ENCODE measurements at places on chromosomes 1 and 21. TPM values are rescaled to one million over a fixed set of nuclear protein-coding genes. Genes with fewer than 3 reads are reported as not detected.

C2CD4D gene
- total RNA-seq, result not detected

DNA sequence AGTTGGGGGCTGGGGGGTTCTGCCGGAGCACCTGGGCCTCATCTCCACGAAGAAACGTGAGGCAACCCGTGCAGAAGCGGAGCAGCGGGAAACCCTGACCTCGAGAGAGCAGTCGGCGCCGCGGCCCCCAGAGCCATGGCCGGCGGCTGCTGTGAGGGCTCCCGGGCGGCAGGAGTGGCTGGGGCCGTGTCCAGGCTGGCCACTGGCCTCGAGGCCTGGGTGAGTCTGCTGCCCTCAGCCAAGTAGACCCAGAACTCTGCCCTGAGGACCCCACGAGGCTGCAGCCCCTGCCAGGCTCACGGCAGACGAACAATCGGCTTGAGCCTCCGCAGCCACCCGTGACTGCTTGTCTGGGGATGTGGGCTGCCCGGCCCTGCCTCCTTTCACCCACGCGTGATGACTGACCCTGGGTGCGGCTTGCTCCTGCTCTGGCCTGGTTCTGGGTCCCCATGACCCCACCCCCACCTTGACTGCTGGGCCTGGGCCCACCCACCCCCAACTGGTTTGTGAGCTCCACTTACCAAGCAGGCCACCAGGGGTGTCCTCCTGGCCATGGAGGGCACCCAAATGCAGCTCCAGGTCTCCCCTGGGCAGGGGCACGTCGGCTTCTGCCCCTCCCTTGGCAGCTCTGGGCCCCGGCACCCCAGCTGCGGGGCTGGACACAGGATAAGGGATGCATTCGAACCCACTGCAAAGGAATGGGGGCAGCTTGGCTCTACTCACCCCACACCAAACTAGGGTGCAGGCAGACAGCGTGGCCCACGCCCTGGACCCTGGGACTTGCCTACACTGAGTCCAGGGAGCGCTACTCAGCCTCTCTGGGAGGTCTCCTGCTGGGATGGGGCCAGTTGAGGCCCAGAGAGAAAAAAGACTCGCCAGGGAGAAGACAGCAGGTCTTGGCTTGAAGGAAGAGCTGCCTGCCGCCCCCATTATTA lies 34.2 kb downstream of the MORN1 start:
- no peak overlapping the region for H3K27ac ChIP-seq
- H3K4me3 ChIP-seq, result no peak overlapping the region
- no peaks in the 10 kb centered on the region for H3K27me3 ChIP-seq
- DNase-seq, result no peak
- no peaks in the 10 kb centered on the region for H3K4me1 ChIP-seq

DNA sequence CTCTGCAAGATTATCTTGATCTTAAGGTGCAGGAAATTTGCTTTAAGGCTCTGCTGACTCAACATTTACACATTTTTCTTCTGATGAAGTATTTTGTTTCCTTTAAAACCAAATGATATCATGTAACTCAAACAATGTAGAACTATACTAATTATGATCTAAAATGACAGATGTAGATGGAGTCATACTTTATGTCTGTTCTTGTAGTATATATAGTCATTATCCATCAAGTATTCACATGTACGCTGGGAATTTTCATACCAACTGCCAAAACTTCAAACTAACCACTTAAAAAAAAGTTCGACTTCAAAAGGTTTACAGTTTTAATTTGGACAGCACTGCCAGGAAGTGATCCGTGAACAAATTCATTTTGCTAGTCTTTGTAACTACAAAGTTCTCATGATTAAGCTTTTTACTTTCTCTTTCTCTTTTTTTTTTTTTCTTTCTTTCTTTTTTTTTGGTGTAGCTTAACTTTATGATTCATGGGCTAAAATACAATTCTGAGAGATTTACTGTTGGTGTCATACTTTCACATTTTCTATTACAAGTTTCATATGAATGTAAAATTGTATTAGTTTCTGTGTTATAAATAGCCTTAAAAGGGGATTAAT lies 509.0 kb upstream of the CXADR start:
- H3K36me3 ChIP-seq, result no peaks in the 10 kb centered on the region
- H3K4me3 ChIP-seq, result no peak overlapping the region
- H3K27me3 ChIP-seq, result no peaks in the 10 kb centered on the region

DNA sequence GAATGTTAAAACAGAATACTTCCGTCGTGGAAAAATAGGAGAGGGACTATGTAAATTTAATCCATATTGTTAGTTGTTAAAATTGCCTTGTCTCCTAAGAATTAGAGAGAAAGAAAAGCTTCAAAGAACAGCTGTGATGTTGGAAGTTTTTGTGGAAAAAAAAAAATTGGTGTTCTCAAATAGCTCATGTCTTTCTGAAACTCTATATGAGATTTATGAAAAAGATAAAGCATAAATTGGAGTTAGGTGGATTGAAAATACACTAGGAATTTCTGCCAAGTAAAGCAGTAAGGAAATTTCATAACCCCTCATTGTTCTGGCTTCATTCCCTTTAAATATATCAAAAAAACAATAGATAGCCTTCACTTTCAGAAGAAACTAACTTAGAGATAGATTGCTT lies 274.0 kb upstream of the ADAMTS5 start:
- no peaks in the 10 kb centered on the region for H3K36me3 ChIP-seq
- DNase-seq, result no peak

GRCh38 chr1:48450505-48450904 lies 21.5 kb downstream of the SPATA6 start:
- no peak overlapping the region for H3K4me3 ChIP-seq
- no peak overlapping the region for H3K27ac ChIP-seq
- DNase-seq, result no peak
- H3K4me1 ChIP-seq, result no peaks in the 10 kb centered on the region

DNA sequence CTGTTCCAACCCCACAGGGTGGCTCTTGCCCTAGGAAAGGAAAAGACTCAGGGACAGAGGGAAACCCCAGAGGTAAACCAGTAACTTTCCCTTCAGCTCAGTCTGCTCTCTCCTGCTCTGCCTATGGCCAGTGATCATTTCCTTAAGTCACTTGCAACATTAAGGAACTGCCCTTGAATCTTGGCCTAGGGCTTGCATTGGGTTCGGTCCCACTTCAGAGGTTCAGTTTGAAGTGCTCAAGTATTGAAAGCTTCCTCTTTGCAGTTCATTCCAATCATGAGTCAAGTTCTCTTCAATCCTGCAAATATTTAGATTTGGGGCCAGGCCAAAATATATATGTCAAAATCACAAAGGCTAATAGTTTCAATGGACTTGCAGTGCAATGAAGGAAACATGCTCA lies 97.7 kb upstream of the IRF2BP2 start:
- no peaks in the 10 kb centered on the region for H3K36me3 ChIP-seq
- no peak overlapping the region for H3K27ac ChIP-seq

- H3K4me3 ChIP-seq, result no peak overlapping the region
- H3K27me3 ChIP-seq, result no peaks in the 10 kb centered on the region
- no peaks in the 10 kb centered on the region for H3K4me1 ChIP-seq
- no peak for DNase-seq
- H3K36me3 ChIP-seq, result no peaks in the 10 kb centered on the region
Observed at GRCh38 chr1:233367057-233367803, 39.7 kb downstream of the MAP3K21 start.

- H3K27me3 ChIP-seq, result no peaks in the 10 kb centered on the region
- no peak for DNase-seq
- no peaks in the 10 kb centered on the region for H3K4me1 ChIP-seq
Observed at GRCh38 chr1:6075748-6076147, 30.1 kb downstream of the KCNAB2 start.

DNA sequence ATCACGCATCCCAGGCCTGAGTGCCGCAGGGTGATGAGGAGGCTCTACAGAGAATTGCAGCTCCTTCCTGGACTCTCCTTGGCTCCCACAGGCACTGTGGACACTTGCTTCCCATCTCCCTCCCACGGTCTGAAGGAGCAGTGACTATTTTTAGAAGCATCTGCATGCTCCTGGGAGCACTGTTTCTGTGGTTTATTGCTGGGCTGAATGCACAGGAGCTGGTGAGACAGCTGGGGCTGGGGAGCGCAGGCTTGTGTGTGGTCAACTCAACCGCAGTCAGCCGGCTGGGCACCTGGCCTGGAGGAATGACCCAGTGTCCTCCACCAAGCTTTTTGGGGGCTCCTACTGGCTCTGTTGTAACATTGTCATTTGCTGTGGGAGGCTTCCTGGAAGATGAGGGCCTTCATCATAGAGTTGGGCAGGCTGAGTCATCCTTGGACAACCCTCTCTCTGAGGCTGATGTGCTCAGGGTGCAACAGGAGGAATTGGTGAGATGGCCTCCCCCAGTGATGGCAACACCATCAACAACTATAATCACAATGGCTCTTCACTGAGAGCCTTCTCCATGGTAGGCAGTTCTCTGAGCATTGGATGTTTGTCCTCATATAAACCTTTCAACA lies 1.7 kb downstream of the NFASC start:
- no peak for DNase-seq
- no peak overlapping the region for H3K4me3 ChIP-seq

- no peaks in the 10 kb centered on the region for H3K27me3 ChIP-seq
- no peaks in the 10 kb centered on the region for H3K36me3 ChIP-seq
- DNase-seq, result peak; percentile 77
- peaks cover 8% of the 10 kb centered on the region for H3K4me1 ChIP-seq
Observed at GRCh38 chr1:156295391-156295947, at the start of gene GLMP. Gene GLMP, minus strand, starts transcription at chr1:156295679. Its CDS starts 34 bp downstream, at chr1:156295645.

GRCh38 chr1:29444081-29444715 lies 207.9 kb downstream of the PTPRU start:
- no peak for DNase-seq
- H3K4me1 ChIP-seq, result no peaks in the 10 kb centered on the region
- no peak overlapping the region for H3K27ac ChIP-seq
- H3K36me3 ChIP-seq, result no peaks in the 10 kb centered on the region

OR6Y1 gene
- not detected for total RNA-seq

- no peaks in the 10 kb centered on the region for H3K36me3 ChIP-seq
- peaks cover 23% of the 10 kb centered on the region for H3K4me1 ChIP-seq
Observed at GRCh38 chr1:221724931-221725605, 16.8 kb downstream of the DUSP10 start.

- no peaks in the 10 kb centered on the region for H3K27me3 ChIP-seq
- peaks cover 7% of the 10 kb centered on the region for H3K4me1 ChIP-seq
- DNase-seq, result no peak
- no peak overlapping the region for H3K27ac ChIP-seq
Observed at GRCh38 chr1:12121212-12122003, 45.4 kb upstream of the TNFRSF1B start.

- H3K4me3 ChIP-seq, result no peak overlapping the region
- no peaks in the 10 kb centered on the region for H3K4me1 ChIP-seq
- no peaks in the 10 kb centered on the region for H3K27me3 ChIP-seq
- no peak overlapping the region for H3K27ac ChIP-seq
Observed at GRCh38 chr1:16109571-16109970, 36.1 kb upstream of the FAM131C start.

SPRR5 gene
- total RNA-seq, result not detected

DNA sequence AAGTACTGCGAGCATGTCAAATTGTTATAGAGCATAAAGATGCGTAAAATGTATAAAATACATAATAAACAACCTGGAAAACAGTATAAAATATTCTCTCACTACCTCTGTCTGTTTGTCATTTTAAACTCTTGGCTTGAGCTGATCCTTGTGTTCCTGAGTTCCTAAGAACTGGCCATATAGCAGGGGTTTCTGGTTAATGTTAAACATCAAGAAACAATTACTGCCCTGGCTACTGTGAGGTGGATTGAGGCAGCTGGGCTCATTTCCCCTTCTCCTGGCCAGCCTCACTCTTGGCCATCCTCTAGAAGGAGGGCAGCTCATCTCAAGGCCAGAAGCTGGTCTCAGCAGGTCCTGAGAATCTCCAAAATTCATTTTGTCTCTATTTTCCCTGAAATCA lies 297.3 kb upstream of the USP24 start:
- DNase-seq, result no peak
- H3K27ac ChIP-seq, result peak overlapping the region; percentile 16
- H3K36me3 ChIP-seq, result no peaks in the 10 kb centered on the region
- no peaks in the 10 kb centered on the region for H3K27me3 ChIP-seq
- no peak overlapping the region for H3K4me3 ChIP-seq

CR2 gene
- total RNA-seq, result not detected

DNA sequence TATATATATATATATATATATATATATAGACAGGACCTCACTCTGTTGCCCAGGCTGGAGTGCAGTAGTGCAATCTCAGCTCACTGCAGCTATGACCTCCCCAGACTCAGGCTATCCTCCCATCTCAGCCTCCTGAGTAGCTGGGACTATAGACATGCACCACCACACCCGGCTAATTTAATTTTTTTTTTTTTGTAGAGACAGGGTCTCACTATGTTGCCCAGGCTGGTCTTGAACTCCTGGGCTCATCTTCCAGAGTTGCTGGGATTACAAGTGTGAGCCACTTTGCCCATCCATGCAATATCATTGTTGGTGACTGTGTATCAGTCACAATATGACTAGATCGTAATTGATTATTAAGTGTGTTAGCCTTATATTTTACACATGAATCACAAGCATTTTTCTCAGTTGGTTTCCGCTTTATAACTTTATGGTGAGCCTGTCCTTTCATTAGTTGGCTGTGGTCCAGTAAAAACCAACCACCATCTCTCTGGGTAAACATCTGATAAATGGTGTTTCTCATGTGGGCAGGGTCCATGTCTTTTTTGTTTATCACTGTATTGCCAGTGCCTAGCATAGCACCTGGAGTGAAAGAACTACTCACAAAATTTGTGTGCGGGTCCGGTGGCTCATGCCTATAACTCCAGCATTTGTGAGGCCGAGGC lies 63.6 kb downstream of the MYOM3 start:
- H3K4me3 ChIP-seq, result no peak overlapping the region
- H3K36me3 ChIP-seq, result no peaks in the 10 kb centered on the region
- no peaks in the 10 kb centered on the region for H3K27me3 ChIP-seq
- no peak for DNase-seq
- H3K4me1 ChIP-seq, result peaks cover 16% of the 10 kb centered on the region

DNA sequence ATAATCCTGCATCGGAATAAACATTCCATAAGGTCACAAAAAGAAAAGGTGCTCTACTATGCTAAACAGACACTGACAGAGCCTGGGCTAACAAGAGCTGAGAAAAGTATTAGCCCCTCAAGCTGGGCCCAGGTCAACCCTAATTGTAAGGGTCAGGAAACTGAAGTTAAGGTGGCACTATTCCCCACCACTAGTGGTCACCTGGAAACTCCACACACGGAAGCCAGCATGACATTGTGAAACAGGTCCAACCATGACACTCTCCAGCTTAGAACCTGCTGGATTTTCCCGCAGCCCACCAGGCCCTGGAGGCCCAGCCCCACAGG lies 1.2 kb downstream of the PTTG1IP start:
- peaks cover 42% of the 10 kb centered on the region for H3K4me1 ChIP-seq
- H3K36me3 ChIP-seq, result no peaks in the 10 kb centered on the region
- H3K4me3 ChIP-seq, result peak overlapping the region; percentile 76
- no peaks in the 10 kb centered on the region for H3K27me3 ChIP-seq

- H3K27me3 ChIP-seq, result no peaks in the 10 kb centered on the region
- H3K27ac ChIP-seq, result no peak overlapping the region
- H3K4me3 ChIP-seq, result no peak overlapping the region
- DNase-seq, result no peak
Observed at GRCh38 chr21:28769683-28770082, 223.0 kb downstream of the LTN1 start.

- no peak for DNase-seq
- no peaks in the 10 kb centered on the region for H3K27me3 ChIP-seq
- peaks cover 25% of the 10 kb centered on the region for H3K4me1 ChIP-seq
- H3K4me3 ChIP-seq, result no peak overlapping the region
- H3K36me3 ChIP-seq, result peaks cover 2% of the 10 kb centered on the region
Observed at GRCh38 chr21:26116456-26117011, 54.0 kb downstream of the APP start.

KIAA0040 gene
- 20.0 TPM for total RNA-seq

Measured in transverse colon (tissue), 4 donors.